ENCODE measurements at places on chromosomes 4 and X.
A peak's percentile ranks its signal among the peaks of the same experiment; 100 is the strongest.

DNA sequence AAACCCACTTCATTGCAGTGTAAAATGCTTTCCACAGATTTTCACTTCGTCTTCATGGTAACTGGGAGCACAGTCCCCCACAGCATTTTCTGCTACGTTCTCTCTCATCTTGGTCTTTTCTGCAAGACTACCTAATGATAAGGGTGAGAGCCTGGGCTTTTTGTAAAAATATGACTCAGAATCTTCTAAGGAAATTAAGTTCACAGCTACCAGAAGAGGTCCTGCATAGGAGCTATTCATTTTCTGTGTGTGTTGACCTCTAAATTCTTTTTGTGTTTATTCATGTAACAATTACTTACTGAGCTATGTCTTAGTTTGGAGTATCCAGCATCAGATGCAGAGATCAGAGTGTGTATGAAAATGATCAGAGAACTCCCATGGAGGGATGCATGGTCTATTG is 192.2 kb downstream of the CPEB2 start:
- DNase-seq, result no peak

DNA sequence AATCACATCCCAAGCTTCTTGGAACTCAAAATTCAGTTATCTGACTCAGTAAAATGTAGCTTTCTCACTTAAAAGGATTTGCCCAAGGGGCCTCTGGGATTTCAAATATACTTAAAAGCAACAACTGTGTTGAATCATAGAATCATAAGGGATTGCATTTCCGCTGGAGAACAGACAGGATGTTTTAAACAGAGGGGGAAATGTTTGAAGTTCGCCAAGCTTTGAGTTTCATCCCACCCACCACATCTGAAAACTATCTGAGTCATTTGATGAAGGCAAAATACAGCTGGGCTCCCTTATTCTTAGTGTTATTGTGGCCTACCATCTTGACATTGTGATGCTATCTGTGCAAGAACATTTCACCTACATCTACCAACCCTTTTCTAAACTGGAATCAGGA is 73.5 kb downstream of the PPP1R2C start:
- no peak for DNase-seq

DNA sequence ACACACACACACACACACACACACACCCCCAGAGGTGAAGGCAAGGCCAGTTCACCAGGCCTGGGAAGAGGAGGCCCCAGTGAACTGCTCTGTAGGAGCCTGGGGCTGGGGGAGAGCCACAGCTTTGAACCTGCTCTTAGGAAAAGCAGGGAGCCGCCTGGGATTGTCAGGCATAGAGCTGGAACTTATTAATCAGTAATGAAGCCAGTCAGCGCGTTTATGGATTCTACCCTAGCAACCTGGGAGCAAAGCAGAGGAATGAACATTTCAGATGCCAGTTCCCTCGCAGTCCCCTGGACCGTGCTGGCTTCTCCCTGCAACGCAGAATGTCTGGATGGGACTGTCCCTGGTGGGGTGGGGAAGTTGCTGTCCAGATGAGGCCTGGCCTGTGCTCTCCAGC is 45.3 kb upstream of the DDX3X start:
- DNase-seq, result no peak

DNA sequence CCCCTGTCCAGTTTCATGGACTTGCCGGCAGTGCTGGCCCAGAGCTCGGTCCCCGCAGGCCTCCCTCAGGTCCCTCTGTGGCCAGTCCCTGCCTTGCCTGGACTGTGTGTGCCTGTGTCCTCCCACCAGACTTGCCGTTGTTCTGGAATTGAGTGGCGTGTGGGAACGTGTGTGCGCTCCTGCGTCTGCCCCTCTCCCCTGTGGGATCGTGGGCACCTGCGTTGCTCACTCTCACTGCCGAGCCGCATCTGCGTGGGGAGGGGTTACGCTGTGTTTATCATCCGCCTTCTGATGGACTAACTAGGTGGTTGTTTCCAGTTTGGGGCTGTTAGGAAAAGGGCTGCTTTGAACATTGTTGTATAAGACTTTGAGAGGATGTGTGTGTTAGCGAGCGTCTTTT is 21.2 kb downstream of the PCGF3 start:
- DNase-seq, result no peak

GRCh38 chr4:41134581-41134980 is 79.8 kb downstream of the APBB2 start:
- no peak for DNase-seq

GRCh38 chr4:100876546-100876945 is 358.7 kb upstream of the EMCN start:
- DNase-seq, result no peak

DNA sequence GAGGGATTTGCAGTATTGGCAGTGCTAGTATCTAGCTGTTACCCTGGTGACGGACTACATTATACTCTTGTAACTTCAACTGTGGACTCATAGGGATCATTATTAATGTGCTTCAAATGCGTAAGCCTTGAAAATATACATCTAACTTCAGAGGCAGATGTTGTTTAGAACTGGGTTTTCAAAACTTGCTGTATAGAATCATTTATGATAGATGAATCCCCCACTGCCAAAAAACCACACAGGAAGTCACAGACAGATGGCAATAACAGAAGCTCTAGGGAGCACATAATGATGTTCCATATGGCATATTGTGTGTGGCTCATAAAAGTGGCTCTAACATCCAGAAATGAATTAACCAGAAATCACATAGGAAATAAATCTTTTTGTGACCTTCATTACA is 62.3 kb upstream of the RELL1 start:
- DNase-seq, result no peak

- DNase-seq, result no peak
Measured at GRCh38 chrX:10399043-10399741, 221.2 kb downstream of the MID1 start.

DNA sequence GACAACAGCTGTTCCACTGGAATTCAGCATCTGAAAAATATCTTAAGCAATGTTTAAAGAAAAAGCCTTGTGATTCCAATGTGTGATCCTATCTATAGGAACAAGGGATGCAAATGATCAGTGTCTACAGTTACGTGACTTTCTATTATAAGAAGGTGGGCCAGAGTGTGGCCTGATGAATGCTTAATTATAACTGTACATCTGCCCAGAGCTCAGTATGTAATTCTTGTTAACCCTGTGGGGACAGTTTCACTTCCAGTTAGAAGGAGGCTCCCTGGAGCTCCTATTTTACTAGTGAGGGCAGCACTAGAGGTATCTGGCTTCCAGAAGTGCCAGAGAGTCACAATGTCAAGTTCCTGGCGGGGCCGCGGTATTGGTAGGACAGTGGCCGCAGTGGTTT is 288.5 kb downstream of the USP46 start:
- DNase-seq, result no peak

DNA sequence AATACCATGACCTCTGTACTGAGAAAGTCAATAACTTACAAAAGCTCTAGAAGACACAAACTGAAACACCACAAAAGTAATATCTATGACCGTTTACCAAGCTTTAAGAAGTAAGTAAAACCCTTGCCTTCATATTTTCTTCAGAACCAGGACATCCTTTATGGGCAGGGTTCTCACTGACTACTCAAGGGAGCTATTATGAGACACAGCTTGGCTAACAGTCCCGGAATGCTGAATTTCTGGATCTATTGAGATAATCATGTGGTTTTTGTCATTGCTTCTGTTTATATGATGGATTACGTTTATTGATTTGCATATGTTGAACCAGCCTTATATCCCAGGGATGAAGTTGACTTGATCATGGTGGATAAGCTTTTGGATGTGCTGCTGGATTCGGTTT is 19.9 kb upstream of the CDS1 start:
- no peak for DNase-seq

DNA sequence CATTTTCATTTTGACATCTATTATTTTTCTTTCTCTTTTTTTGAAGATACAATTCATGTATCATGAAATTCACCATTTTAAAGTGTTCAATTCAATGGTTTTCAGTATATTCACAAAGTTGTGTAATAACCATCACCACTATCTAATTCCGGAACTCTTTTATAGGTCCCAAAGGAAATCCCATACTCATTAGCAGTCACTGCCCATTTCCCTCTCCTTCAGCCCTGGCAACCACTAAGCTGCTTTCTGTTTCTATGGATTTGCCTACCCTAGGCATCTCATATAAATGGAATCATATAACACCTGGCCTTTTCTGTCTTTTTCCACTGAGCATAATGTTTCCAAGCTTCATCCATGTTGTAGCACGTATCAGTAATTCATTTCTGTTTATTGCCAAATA is 3.2 kb upstream of the FGF2 start:
- DNase-seq, result no peak

DNA sequence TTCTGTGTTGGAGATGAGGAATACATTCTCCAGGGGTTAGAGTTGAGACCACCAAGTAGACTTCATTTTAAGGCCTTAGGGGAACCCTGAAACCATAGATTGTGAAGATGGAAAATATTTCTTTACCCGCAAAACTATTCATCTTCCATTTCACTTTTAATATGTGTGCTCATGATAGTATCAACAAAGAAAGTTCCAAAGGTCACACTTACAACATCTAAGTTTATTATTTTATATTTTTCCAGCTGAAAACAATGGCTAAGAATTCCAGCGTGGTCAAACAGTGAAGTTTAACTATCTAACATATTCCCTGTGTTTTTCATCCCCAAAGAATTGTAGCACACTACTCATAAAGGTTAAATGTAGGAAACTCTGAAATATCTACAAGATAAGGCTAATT is 214.5 kb upstream of the GIMD1 start:
- DNase-seq, result no peak

- no peak for DNase-seq
Measured at GRCh38 chr4:150207871-150208270, 129.6 kb downstream of the DCLK2 start.

DNA sequence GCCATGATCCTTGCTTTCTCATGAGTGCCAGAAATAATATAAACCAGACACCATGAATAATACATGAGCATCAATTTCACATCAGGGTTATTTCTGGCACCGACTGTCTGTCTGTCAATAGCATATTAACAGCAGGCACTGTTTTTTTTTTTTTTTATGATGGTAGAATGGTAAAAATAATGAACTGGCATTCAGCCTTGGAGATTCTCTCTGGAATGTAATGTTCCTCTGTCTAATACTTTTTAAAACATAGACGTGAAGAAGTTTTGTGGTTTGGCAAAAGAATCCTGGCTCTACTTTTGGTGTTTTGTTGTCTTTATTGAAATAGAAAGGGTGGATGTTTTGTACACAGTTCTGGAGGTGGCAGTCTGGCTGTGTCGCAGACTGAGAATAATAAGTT is 874.6 kb upstream of the PRKX start:
- DNase-seq, result no peak

- no peak for DNase-seq
Measured at GRCh38 chr4:120432301-120432860, 365.7 kb upstream of the MAD2L1 start.

- DNase-seq, result no peak
Measured at GRCh38 chrX:57155171-57155570, 18.0 kb upstream of the SPIN2A start.

- DNase-seq, result no peak
Measured at GRCh38 chr4:3858765-3859388, 92.7 kb downstream of the ADRA2C start.

DNA sequence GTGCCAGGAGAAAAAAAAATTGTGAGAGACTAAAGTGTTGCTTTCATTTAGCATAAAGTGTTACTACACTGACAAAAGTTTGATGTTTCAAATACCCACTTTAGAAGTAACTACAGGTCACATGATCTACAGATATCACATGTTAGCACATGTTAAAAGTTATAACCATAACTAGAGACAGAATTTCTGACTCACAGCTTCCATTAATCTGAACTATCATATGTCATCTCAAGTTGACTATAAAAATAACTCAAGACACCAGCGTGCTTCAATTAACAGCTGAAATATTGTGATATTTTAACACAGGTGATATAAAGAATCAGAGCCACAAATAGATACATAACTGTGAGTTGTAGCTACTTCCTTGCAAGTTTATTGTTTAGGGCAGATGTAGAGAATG is 591.5 kb upstream of the PITX2 start:
- no peak for DNase-seq

DNA sequence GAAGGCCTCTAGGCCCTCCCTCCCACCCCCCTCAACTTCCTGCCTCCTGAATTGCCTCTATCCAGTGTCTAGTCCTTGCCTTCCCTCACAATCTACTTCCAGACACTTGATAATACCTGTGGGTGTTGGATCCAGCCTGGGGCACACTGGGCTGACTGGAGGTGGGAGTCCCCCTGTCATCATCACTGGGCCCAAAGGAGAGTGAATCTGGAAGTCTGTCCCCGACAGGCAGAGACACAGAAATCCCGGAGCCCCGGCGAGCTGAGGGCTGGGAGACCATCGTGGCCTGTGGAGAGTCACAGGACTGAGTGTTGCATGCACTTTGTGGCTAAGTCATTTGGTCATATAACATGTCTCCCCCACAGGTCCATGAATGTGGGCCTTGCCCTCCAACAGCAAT is 8.4 kb upstream of the SYP start:
- no peak for DNase-seq

DNA sequence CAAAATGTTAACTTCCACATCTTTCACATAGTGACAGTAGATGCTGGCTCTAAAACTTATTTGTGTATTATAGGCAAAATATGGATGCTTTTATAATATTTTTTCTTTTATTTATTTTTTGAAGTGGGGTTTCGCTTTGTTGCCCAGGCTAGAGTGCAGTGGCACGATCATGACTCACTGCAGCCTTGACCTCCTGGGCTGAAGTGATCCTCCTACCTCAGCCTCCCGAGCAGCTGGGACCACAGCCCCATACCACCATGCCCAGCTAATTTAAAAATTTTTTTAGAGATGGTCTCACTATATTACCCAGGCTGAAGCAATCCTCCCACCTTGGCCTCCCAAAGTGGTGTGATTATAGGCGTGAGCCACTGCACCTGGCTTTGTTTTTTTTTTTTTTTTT is 48.6 kb downstream of the ZFX start:
- no peak for DNase-seq

- DNase-seq, result no peak
Measured at GRCh38 chrX:136292656-136293055, 8.1 kb upstream of the ADGRG4 start.

DNA sequence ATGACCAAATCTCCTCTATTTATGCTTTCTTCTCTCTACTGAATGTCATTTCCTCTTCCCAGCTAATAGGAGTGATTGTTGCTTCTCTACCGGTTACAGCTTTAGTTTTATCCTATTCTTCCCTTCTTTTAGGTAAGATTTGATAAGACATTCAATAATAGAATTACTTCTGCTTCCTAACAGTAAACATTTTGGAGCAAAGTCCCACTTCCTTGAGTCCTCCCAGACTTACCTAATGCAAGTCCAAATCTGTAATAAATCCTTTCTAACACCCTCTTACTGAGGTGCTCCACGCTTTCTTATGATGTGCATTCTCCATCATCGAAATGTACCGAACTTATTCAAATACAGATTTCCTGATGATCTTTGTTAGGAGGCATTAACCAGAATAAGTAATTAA is 79.2 kb upstream of the GPM6A start:
- no peak for DNase-seq

- DNase-seq, result peak; percentile 22
Measured at GRCh38 chrX:49876750-49877149, 2.5 kb upstream of the USP27X start.

- DNase-seq, result no peak
Measured at GRCh38 chrX:7108030-7108429, 39.5 kb upstream of the STS start.

All from Panc1 (cell line).